DND-41 (cell line): ENCODE measurements at places on chromosomes 13 and 19.
A peak's percentile ranks its signal among the peaks of the same experiment; 100 is the strongest.

DNA sequence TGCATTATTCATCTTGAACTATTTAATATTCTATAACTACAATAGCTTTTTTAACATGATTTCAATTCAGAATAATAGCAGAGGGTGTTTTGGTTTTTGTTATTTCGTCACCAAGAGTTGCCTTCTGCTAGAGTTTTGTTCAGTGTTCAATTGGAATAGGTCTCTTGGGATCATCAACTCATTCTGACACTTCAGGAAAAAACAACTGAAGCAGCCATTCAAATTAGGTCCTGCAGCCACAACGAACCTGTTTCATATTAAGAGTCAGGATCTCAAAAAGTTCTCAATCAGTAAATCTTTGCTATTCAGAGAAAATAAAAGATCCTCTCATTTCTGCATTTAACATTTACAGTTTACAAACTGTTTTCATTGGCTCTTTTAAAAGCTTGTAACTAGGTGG, 2.4 kb upstream of the CHAMP1 start:
- peaks cover 6% of the 10 kb centered on the region for H3K36me3 ChIP-seq
- peaks cover 36% of the 10 kb centered on the region for H3K4me1 ChIP-seq
- no peak overlapping the region for H3K27ac ChIP-seq
- H3K4me3 ChIP-seq: no peak overlapping the region

DNA sequence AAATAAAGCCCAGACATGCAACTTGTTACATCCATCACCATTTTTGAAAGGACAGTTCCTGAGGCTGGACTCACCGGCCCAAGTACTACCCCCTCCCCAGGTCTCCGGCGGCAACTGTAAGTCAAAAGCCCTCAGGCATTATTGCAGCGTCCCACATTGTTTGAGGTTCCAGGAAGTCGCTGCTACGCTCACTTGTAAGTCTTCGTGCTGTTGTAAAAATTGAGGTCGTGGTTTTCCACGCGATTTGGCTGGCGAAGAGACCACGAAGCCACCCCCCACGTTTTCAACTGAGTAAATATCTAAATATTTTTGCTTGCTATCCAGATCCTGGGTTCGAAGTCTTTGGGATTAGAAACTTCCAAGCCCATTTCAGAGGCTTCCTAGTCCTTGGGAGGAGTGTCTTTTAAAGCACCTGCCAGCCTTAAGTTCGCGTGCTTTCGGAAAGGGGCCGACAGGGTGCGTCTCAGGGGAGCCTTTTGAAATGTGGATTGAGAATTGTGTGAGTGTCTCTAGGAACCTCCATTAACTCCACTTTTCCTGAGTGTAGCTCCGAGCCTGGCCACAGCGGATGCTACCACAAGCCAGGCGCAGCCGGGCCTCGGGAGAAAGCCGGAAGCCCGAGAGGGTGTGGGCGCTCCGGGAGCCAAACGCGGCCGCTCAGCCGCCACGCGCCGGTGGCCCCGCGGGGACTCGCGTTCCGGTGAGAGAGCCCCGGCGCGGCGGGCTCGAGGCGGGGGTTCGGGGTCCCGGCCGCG, 434 bp upstream of the FNDC3A start:
- H3K27me3 ChIP-seq: no peaks in the 10 kb centered on the region
- peak overlapping the region; percentile 29 for H3K4me3 ChIP-seq
- H3K27ac ChIP-seq: peak overlapping the region; percentile 93
- peaks cover 46% of the 10 kb centered on the region for H3K4me1 ChIP-seq
- DNase-seq: peak; percentile 74

GRCh38 chr19:15588265-15588664, 26.8 kb upstream of the CYP4F8 start:
- H3K36me3 ChIP-seq: no peaks in the 10 kb centered on the region
- no peak for DNase-seq
- H3K27me3 ChIP-seq: no peaks in the 10 kb centered on the region
- H3K4me1 ChIP-seq: no peaks in the 10 kb centered on the region

- peaks cover 97% of the 10 kb centered on the region for H3K36me3 ChIP-seq
- H3K27me3 ChIP-seq: no peaks in the 10 kb centered on the region
- DNase-seq: no peak
- H3K4me3 ChIP-seq: no peak overlapping the region
- H3K27ac ChIP-seq: no peak overlapping the region
These were observed 17.3 kb downstream of the UPF1 start for GRCh38 chr19:18848878-18849661.

DNA sequence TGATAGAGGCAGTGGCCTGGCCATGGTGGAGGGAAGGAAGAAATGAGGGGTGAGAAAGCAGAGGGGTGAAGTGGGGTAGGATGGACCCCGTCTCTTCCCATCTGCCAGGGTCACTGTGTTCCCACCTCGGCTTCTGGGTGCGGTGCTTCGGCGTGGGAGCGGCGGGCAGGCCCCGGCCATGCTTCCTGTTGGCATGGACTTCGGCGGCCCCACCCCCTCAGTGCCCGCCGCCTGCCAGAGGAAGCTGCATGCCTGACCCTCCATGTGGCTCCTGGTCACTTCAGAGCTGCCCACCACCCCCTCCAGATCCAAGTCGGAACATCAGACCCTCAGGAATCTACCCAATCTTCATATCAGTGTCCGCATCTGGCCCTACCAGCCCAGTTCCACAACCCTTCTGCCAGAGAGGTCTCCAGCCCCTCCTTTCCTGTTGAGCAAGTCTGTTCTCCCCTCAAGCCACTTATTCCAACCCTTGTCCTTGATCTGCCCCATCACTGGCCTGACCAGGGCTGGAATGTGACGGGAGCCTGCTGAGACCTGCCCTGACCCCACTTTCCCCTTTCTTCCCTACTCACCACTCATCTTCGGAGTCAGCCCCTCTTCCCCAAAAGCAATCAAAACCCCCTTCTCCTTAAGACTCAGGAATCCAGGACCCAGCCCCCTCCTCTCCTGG, 1.5 kb downstream of the KCNN4 start:
- DNase-seq: no peak
- no peaks in the 10 kb centered on the region for H3K27me3 ChIP-seq
- H3K27ac ChIP-seq: peak overlapping the region; percentile 57
- H3K4me1 ChIP-seq: peaks cover 46% of the 10 kb centered on the region
- no peak overlapping the region for H3K4me3 ChIP-seq

- H3K4me3 ChIP-seq: no peak overlapping the region
- H3K4me1 ChIP-seq: no peaks in the 10 kb centered on the region
- H3K27me3 ChIP-seq: no peaks in the 10 kb centered on the region
- H3K36me3 ChIP-seq: no peaks in the 10 kb centered on the region
These were observed 721.6 kb upstream of the ARGLU1 start for GRCh38 chr13:107289540-107289939.

- DNase-seq: peak; percentile 83
- peak within 1 kb of the TSS; percentile 83 for H3K27ac ChIP-seq
- H3K36me3 ChIP-seq: no peaks in the 10 kb centered on the region; the same call in 1 of the 2 replicates
- peaks cover 11% of the 10 kb centered on the region for H3K4me1 ChIP-seq
- peak within 1 kb of the TSS; percentile 83; the same call in 1 of the 2 replicates for H3K4me3 ChIP-seq
These were observed at the start of gene R3HDM4 for GRCh38 chr19:913080-913748. R3HDM4 (minus strand) TSS chr19:913219; CDS start chr19:913157, 62 bp downstream.

DNA sequence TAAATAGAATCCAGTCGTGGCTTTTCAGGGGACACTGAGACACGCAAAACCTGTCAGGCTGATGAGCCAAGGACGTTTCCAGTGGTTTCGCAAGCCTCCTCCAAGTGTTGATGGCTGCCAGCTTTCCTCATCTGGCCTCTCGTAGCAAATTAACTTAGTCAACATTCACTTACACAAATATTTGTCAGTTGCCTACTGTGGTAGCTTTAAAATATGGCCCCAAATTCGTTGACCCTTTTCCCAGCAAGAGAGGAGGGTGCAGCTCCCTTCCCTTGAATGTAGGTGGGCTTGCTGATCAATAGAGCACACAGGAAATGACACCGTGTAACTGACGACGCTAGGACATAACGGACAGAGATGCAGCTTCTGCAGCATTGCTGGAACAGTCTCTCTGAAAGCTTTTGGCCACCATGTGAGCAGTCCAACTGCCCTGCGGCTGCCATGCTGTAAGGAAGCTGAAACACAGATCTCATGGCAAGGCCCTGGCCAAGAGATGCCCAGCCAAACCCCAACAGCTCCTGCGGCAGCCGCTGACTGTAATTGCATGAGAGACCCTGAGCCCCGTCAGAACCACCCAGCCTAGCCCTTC, 5.5 kb upstream of the RANBP3 start:
- H3K36me3 ChIP-seq: no peaks in the 10 kb centered on the region; the same call in none of the 2 replicates
- H3K4me1 ChIP-seq: peaks cover 48% of the 10 kb centered on the region
- H3K4me3 ChIP-seq: no peak overlapping the region
- no peaks in the 10 kb centered on the region for H3K27me3 ChIP-seq
- H3K27ac ChIP-seq: peak overlapping the region; percentile 27; the same call in 1 of the 2 replicates

DNA sequence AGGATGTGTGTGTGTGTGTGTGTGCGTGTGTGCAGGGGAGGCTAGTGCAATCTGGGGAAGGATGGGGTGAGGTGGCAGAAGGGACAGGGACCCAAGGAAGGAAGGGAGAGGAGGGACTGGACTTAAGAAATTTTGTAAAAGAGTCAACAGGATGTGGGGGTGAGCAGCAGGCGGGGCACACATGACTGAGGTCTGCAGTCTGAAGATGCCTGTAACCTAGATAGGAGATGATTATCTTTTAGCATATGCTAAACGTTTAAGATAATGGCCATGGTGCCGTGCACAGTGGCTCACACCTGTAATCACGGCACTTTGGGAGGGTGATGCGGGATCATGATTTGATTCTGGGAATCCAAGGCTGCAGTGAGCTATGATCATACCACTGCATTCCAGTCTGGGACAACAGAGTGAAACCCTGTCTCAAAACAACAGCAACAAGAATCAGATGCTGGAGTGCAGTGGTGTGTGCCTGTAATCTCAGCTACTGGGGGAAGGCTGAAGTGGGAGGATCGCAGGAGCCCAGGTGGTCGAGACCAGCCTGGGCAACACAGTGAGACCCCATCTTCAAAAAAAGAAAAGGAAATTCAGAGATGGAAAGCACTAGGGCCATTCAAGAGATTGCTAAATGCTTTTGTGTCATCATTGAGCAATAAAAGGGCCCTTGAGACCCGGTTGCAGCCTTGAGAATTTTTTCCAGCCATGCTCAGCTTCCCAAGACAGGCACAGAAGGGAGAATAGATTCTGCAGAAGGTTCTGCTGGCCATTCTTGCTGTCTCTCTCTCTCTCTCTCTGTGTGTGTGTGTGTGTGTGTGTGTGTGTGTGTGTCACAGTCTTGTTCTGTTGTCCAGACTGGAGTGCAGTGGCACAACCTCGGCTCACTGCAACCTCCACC, 3.8 kb upstream of the ZNF414 start:
- H3K36me3 ChIP-seq: no peaks in the 10 kb centered on the region
- DNase-seq: peak; percentile 55
- peaks cover 33% of the 10 kb centered on the region for H3K4me1 ChIP-seq

DNA sequence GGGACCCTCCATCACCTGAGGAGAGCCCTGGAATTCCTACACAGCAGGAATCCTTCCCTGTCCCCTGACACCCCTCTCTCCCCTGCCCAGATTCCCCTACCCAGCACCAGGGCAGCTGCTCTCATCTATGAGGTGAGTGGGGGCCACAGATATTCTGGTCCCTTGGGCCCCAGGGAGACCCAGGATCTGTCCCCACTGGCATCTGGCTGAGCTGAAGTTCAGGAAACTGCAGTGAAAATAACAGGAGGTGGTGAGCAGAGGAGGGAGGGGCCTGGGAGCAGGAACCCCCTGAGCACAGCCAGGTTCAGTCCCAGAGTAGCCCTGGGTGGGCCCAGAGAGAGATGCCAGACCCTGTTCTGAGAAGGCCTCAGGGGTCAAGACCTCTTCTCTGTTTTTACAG, 10.1 kb downstream of the CEACAM21 start:
- DNase-seq: no peak
- H3K27me3 ChIP-seq: no peaks in the 10 kb centered on the region
- H3K4me3 ChIP-seq: no peak overlapping the region
- no peaks in the 10 kb centered on the region for H3K4me1 ChIP-seq

- peak overlapping the region; percentile 86 for H3K4me3 ChIP-seq
- H3K36me3 ChIP-seq: peaks cover 12% of the 10 kb centered on the region
- no peaks in the 10 kb centered on the region for H3K27me3 ChIP-seq
- no peak for DNase-seq
These were observed 740 bp downstream of the ZNF555 start for GRCh38 chr19:2841855-2842574.

DNA sequence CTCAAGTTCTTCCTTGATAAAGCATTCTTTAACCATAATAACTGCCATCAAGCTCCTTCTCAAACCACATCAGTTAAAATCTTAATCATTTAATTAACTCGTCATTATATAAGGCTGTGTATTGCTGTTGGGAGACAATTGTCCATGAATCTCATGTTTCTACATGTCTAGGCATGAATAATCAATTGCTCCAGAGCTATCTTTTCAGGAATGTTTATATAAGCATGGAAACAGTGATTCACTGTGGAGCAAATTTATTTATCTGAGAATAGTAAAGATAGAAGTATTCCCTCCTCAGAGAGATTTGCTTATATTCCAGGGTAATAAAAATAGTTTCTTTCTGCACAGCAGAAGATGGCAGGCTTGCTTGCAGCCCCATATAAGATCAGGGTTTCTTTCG, 71.1 kb downstream of the CBY2 start:
- DNase-seq: no peak
- H3K4me3 ChIP-seq: no peak overlapping the region
- no peak overlapping the region for H3K27ac ChIP-seq
- peaks cover 19% of the 10 kb centered on the region for H3K27me3 ChIP-seq
- no peaks in the 10 kb centered on the region for H3K36me3 ChIP-seq

DNA sequence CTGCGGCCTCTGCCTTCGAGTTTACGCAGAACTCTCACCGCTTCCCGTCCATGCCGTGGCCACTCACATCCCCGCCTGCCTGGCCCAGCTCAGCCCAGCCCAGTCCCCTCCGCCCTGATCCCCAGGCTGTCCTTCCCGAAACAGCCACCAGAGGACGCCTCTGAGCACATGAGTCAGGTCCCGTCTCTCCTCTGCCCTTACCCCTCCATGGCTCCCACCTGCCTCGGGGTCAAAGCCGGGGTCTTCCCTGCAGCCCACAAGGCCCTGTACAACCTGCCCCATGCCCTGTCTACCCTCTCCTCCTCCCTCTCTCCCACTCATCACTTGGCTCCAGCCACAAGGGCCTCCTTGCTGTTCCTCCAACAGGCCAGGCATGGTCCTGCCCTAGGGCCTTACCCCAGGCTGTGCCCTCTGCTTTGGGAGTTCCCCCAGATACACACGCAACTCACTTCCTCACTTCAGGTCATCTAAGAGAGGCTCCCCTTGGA, 8.1 kb upstream of the SEMA6B start:
- no peak overlapping the region for H3K4me3 ChIP-seq
- H3K27me3 ChIP-seq: no peaks in the 10 kb centered on the region
- peak; percentile 66 for DNase-seq
- H3K27ac ChIP-seq: no peak overlapping the region

- H3K36me3 ChIP-seq: no peaks in the 10 kb centered on the region
- H3K4me1 ChIP-seq: no peaks in the 10 kb centered on the region
These were observed 34.6 kb downstream of the CYP4F2 start for GRCh38 chr19:15863272-15863671.

GRCh38 chr13:39283072-39283471, 244.8 kb downstream of the NHLRC3 start:
- no peak overlapping the region for H3K27ac ChIP-seq
- no peak for DNase-seq
- H3K27me3 ChIP-seq: no peaks in the 10 kb centered on the region
- no peaks in the 10 kb centered on the region for H3K4me1 ChIP-seq

- H3K4me1 ChIP-seq: no peaks in the 10 kb centered on the region
- H3K27ac ChIP-seq: no peak overlapping the region
- no peak for DNase-seq
- no peaks in the 10 kb centered on the region for H3K27me3 ChIP-seq
These were observed 718.0 kb downstream of the DACH1 start for GRCh38 chr13:71149046-71149445.

GRCh38 chr13:80865329-80865728, 524.4 kb upstream of the SPRY2 start:
- DNase-seq: no peak
- no peak overlapping the region for H3K27ac ChIP-seq
- no peaks in the 10 kb centered on the region for H3K36me3 ChIP-seq
- no peaks in the 10 kb centered on the region for H3K27me3 ChIP-seq
